ENCODE measurements at places on chromosomes 13 and 19.

DNA sequence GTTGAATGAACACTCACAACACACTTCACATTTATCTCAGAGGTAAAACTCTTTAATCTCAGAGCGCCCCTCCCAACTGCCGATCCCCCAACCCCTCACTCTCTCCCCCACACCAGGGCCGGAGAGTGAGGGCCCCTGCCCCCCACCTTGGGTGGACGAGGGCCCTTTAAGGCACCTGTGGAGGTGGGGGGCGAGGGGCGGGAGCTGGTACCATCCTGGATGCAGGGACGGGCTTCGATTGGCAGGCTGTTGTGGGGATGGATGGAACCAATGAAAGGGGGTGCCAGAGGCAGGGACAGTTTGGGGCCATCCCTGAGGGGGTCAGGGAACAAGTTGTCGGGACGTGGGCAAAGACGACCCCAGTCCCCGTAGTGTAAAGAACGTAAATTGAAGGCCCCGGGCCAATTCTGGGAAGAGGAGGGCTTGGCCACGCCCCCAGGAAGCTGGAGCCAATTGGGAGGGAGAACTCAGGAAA, 1.7 kb upstream of the PNKP start:
- no peak for DNase-seq

- peak; percentile 19 for DNase-seq
These were observed 10.1 kb downstream of the GRIN2D start for GRCh38 chr19:48403606-48404005.

DNA sequence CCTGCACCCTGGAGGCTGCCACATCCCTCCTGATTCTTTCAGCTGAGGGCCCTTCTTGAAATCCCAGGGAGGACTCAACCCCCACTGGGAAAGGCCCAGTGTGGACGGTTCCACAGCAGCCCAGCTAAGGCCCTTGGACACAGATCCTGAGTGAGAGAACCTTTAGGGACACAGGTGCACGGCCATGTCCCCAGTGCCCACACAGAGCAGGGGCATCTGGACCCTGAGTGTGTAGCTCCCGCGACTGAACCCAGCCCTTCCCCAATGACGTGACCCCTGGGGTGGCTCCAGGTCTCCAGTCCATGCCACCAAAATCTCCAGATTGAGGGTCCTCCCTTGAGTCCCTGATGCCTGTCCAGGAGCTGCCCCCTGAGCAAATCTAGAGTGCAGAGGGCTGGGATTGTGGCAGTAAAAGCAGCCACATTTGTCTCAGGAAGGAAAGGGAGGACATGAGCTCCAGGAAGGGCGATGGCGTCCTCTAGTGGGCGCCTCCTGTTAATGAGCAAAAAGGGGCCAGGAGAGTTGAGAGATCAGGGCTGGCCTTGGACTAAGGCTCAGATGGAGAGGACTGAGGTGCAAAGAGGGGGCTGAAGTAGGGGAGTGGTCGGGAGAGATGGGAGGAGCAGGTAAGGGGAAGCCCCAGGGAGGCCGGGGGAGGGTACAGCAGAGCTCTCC, 6.9 kb upstream of the CEACAM5 start:
- DNase-seq = no peak

DNA sequence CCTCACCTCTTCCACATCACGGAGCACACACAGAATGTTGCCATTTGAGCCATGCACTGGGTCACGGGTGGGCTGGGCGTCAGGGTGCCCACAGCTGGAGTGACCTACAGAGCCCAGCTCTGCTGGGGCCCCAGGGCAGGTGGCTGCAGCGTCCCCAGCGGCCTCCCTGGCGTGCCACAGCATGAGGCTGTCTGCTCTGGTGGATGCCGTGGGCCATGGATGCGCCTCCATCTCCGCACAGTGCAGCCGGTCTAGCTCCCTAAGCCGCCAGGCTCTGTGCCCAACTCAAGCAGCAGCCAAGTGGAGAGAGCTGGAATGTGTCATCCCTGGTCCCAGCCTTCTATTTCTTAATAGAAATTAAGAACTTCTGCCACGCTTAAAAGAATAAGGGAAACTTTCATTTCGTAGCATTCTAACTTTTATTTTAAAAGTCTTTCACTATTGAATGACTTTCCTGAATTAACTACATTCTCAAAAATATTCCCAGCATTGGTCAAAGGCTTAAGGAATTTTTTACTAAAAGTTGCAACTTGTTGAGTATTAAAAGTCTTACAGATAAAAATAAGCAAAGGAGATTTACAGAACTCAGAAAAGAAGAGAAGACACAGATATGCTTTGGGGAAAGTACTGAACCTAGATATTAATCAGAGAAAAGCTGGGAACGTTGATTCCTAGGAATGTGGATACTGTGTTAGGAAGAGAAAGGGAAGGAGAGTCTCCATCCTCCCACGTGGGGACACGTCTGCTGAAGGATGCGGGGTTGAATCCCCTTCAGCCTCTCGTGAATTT, 59.3 kb downstream of the ATP11A start:
- DNase-seq = no peak

- DNase-seq = peak; percentile 42
These were observed 16.3 kb downstream of the CILP2 start for GRCh38 chr19:19554074-19555023.
